Hepatic stellate cell (primary cell): ENCODE measurements at places on chromosomes 12 and 14.

GRCh38 chr12:49019443-49020324, 1.1 kb upstream of the PRKAG1 start:
- no peak for DNase-seq

- DNase-seq: no peak
Measured at GRCh38 chr12:68159681-68160304, at the start of gene IFNG. TSS of gene IFNG (minus strand) at chr12:68159740. CDS start at chr12:68159615, 125 bp downstream.

DNA sequence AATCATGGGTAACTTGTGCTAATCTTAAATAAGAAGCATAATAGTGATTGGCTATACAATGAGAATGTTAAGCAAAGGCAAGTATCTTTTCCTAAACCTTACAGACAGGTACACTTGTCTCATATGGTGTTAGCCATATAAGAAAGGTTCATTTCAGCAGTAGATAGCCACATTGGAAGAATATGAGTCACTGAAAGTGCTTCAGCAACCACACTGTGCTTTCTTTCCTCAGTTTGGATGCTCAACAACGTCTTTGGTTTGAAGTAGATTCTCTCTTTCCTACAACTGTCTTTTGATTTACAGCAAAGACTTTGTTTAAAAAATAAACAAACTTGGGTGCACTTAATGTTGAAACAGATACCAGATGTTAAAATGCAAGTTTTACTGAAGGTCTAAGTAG, 8.9 kb downstream of the DDHD1 start:
- DNase-seq: no peak

- DNase-seq: no peak
Measured at GRCh38 chr14:92437729-92438285, 75.8 kb upstream of the RIN3 start.

DNA sequence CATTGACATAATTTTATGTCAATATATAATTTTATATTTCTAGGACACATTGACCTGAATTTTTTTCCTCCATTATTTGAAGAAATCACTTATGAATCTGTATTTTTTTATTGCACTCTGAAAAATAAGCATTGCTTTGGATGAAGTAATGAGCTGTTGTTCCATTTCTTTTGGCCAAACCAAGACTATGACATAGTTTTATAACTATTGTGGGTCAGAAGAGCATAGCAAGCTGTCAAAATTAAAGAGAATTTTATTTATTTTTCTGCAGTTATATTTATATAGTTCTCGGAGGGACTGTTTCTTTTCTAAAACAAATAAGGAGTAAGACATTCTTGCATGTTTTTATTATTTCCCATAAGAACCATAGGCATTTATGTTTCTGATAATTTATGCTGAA, 8.5 kb downstream of the C12orf75 start:
- DNase-seq: no peak
